Breast epithelium (tissue), 4 donors: ENCODE measurements at places on chromosomes 11 and 22. TPM values are rescaled to one million over a fixed set of nuclear protein-coding genes. Genes with fewer than 3 reads are reported as not detected.

The ZNF143 gene
- 21.1 TPM for total RNA-seq

The EFCAB6 gene
- total RNA-seq = 5.9 TPM

GRCh38 chr11:73753938-73754337 is 6.9 kb downstream of the RAB6A start:
- no peak overlapping the region for H3K27ac ChIP-seq
- no peaks in the 10 kb centered on the region for H3K4me1 ChIP-seq
- no peaks in the 10 kb centered on the region for H3K36me3 ChIP-seq
- no peaks in the 10 kb centered on the region for H3K27me3 ChIP-seq
- no peak for DNase-seq

- H3K27me3 ChIP-seq = no peaks in the 10 kb centered on the region
- no peak overlapping the region for H3K4me3 ChIP-seq
- no peaks in the 10 kb centered on the region for H3K36me3 ChIP-seq
Observed at GRCh38 chr22:23888615-23889401, 5.4 kb upstream of the MIF start.

The B3GAT3 gene
- total RNA-seq = 19.0 TPM

- no peak for DNase-seq
- H3K36me3 ChIP-seq = no peaks in the 10 kb centered on the region
- H3K27me3 ChIP-seq = no peaks in the 10 kb centered on the region
- no peak overlapping the region for H3K4me3 ChIP-seq
Observed at GRCh38 chr11:70910835-70911234, 341.5 kb downstream of the SHANK2 start.

DNA sequence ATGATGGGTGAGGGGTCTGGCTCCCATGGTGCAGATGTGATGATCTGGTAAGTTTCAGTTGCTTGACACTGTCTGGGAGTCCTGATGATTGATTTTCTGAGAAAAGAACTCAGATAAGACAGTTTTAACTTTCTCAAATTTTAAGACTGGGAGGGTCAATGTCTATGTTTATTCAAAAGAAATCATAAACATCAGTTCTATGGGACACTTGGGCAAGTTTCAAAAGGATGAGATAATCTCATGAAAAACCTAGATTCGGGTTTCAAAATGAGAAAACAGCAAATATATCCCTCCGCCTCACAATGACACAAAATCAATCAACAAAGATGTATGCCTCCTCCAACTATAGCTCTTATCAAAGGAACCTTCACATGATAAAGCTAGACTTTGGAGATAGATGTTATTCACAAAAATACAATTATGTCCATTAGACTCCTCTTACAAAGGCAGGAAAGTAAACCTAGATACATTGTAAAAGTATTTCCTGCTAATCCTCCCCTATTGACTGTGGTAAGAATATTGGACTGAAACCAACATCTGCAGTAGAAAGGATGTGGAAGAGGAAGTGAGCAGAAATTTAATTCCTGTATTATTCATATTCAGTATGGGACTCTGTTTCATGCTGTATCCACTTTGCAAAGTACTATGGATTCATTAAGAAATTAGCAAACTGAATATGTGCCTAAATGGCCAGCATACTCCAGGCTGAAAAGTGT is 21.6 kb downstream of the SVIP start:
- H3K4me1 ChIP-seq = no peaks in the 10 kb centered on the region
- DNase-seq = no peak
- no peak overlapping the region for H3K27ac ChIP-seq
- H3K27me3 ChIP-seq = no peaks in the 10 kb centered on the region
